ENCODE measurements at places on chromosomes 11 and 22.

DNA sequence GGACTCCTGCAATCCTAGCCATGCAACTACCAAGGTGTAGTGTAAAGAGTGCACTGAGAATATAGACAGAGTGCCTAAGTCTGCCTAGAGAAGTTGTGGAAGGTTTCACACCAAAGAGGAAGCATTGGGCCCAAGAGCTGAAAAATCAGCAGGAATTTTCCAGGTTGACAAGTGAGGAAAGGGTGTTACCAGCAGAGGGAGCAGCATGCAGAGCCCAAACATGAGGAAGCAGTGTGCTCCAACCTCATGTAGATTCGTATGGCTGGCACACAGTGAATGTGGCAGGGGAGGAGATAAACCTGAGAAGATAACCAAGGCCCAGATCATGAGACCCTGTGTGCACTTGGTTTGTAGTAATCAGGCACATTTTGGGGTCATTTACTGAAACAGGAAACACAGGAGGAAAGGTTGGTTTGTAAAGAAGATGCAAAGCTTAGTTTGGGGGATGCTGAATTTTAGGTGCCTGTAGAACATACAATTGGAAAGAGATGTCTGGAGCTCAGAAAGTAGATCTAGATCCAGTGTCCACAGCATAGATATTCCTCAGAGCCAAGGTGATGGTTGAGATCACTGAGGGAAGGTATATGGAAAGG is 1.7 kb downstream of the HPX start:
- no peak for DNase-seq

DNA sequence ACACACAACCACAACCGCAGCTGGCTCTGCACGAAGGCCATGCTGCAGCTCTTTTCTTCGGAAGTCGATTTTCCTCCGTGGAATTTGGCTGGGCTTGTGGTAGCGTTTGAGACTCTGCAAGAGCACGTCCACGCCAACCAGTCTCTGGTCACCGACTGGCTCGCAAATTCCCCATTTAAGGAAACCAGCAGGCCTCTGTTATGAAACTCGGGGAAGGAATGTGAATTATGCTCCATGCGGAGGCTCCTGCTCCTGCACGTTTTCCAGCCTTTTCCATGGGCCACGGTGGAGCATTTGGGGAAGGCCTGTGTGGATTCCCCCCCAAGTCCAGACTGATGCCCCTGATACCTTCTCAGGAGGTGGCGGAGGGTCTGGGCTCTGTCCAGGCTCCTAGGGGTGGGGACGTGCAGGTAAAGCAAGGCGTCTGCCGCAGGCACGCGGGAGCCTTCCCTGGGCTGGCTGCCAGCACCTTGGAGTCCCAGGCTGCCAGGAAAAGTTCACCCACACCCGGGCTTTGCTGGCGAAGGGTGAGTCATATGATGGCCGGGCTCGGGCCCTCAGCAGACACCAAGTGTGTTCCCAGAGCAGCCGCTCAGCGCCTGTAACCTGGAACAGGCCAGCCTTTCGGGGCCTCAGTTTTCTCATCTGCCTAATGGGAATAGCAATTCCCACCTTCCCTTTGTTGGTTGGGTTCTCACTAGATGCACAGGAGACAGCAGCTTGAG is 41.9 kb downstream of the LRP5 start:
- DNase-seq = no peak

DNA sequence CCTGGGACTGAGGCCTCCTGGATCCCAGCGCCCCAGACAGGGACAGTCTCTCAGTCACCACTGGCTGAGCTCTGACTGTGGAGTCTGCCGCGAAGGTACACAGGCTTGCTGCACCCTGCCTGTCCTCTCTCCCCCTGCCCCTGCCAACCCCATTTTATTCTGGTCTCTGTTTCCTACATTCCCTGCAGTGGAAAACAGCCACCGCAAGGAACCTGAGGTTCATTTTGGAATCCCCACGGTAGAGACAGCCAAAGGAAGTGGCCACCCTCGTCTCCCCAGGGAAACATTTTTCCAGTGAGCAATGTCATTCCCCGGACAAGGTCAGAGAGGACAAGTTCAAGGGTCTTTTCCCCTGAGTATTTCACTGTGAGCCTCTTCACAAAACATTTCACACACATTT is 56.6 kb downstream of the FBXO7 start:
- no peak for DNase-seq

GRCh38 chr11:103920449-103920848 is 116.0 kb upstream of the DDI1 start:
- DNase-seq = no peak

DNA sequence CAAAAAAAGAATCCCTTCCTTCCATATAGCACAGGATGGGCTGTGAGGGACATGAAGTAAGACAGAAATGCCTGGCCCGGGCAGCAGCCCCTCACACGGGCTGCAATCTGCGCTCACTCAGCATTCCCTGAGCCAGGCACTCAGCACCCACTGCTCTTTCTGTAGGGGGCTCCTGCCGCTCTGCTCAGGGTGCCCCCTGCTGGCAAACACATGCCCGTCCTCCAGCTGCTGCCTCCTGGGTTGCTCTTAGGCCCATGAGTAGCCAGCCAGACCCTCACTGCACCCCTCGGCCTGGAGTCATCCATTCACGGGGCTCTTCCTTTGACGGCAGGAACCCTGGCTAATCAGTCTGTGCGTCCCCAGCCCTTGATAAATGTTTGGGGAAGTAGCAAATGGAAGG is 6.9 kb downstream of the MCAT start:
- no peak for DNase-seq

DNA sequence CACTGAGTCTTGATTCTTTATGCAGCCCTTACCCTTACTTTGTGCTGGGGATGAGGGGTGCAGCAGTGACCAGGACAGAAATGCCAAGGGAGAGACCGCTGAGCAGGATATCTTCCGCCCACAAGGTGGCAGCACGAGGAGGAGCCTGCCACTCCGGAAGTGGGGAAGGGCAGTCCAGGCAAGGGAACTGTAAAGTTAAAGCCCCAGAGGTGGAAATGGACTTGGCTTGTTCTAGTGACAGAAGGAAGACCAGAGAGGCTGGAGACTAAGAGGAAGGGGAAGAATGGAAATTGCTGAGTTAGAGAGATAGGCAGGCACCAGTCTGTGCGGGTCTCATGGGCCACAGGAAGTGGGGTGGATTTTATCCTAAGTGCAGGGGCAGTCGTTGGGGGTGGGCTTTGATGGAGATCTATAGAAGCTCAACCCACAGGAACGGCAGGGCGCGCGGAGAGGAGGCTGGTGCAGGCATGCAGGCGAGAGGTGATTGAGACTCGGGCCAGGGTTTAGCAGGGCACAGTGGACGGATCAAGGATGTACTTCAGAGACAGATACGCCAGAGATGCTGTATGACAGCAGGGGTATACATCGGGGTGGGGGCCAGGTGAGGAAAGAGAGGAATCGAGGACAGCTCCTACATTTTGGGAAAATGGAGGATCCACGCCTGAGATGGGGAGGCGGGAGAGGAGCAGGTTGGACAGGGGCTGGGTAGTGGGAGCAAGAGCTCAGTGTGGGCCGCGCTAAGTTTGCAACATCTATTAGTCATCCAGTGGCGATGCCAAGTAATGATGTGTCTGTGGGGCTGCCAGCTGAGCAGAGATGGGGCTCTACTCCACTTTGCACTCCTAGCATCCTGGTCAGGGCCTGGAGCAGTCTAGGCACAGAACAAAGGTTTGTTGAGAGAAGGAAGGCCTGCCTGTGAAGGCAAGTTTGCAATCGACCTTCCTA is 3.3 kb upstream of the GRK2 start:
- no peak for DNase-seq

Measured in T-helper 22 cell (primary cell).